Brain (organoid and tissue), 16 donors: ENCODE measurements at places on chromosomes 6 and 20. TPM values are rescaled to one million over a fixed set of nuclear protein-coding genes. Genes with fewer than 3 reads are reported as not detected.

GRCh38 chr6:25042036-25042521 lies 106.3 kb upstream of the RIPOR2 start:
- peak; percentile 72 for DNase-seq

DNA sequence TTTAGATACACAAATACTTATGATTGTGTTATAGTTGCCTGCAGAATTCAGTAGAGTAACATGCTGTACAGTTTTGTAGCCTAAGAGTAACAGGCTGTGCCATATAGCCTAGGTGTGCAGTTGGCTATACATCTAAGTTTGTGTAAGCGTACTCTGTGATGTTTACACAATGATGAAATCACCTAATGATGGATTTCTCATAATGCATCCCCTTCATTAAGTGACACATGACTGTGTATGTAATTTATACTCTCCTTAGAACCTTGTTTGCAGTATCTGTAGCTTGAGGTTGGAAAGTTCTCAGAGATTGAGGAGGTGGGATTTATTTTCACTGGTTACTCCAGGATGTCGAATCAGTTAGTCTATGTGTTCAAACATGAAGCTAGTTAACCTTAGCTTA lies 67.0 kb upstream of the TMEM30A start:
- DNase-seq, result no peak

- peak; percentile 63 for DNase-seq
These were observed 139.9 kb downstream of the GRM4 start for GRCh38 chr6:34005901-34006531.

DNA sequence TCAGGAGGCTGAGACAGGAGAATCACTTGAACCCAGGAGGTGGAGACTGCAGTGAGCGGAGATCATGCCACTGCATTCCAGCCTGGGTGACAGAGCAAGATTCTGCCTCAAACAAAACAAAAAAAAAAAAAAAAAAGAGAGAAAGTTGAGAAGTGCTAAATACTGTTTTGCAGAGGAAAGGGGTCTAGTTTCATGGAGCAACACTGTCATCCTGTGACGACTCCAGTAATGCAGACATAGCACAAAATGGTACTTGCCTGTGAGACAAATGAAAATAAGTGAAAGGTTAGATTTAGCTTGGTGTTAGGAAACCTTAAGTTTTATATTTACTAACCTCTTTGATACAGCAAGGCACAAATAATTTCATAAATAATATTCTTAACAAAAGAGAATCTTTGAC lies 29.7 kb downstream of the CEP162 start:
- DNase-seq, result peak; percentile 15

DNA sequence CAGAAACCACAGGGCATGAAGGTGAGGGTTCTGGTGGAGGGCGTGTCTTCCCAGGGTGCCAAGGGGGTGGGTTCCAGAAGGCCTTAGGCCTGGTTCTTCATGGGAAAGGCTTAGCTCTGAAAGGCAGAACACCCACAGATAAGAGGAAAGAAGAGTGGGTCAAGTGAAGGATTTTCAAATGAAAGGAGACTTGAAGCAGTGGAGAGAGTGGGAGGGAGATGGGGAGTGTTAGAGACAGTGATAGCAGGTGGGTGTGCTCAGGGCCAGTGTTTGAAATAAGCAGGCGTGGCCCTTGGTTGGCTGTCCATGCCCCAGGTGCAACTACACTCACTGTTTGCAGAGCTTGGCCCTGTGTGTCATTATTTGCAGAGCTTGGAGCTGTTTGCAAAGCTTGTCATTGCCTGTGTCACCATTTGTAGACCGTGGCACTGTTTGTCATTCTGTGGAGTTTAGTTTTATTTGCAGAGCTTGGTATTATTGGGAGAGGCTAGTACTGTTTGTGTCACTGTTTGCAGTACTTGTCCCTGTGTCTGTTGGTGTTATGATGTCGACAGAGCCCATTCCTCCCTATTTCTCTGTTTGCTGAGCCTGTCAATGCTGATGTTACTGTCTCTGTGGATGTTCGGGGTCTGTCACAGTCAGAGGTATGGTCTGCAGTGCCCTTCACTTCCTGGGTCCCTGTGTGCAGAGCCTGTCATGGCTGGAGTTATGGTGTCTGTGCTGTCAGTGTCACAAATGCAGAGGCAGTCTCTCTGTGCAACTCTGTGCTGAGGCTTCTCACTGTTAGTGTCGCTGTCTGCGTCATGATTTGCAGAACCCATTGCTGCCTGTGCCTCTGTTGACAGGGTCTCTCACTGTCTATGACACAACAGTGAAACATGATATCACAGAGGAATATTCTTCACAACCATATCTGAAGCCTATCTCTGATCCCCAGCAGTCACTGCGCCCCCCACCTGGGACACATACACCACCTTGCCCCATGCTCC lies 127.7 kb upstream of the LRFN2 start:
- DNase-seq, result no peak

GRCh38 chr6:68716620-68717019 lies 81.5 kb downstream of the ADGRB3 start:
- DNase-seq, result no peak

- DNase-seq, result peak; percentile 49
These were observed 347.2 kb downstream of the TAF4 start for GRCh38 chr20:61718361-61719005.

- no peak for DNase-seq
These were observed 7.0 kb upstream of the PTPRA start for GRCh38 chr20:2866236-2866635.

The OPN5 gene
- not detected for polyA plus RNA-seq
